Left colon (tissue), 2 donors: ENCODE measurements at places on chromosomes 13 and 19. TPM values are rescaled to one million over a fixed set of nuclear protein-coding genes. Genes with fewer than 3 reads are reported as not detected.

Gene RETN
- total RNA-seq, result not detected

Gene GPR108
- total RNA-seq, result 124 TPM

Gene TNNT1
- total RNA-seq, result 0.70 TPM

Gene CCDC194
- total RNA-seq, result 0.50 TPM

Gene MCEMP1
- not detected for total RNA-seq

Gene CCNA1
- not detected for total RNA-seq

Gene INSL3
- total RNA-seq, result not detected

Gene ZNF490
- total RNA-seq, result 10.1 TPM

Gene AMH
- 1.7 TPM for total RNA-seq

Gene DCT
- 0.08 TPM for total RNA-seq
